Glomerular endothelial cell (primary cell): ENCODE measurements at places on chromosomes 13 and 19. TPM values are rescaled to one million over a fixed set of nuclear protein-coding genes. Genes with fewer than 3 reads are reported as not detected.

ZGLP1 gene
- 0.39 and 1.3 TPM in 2 replicates for total RNA-seq

METTL21C gene
- total RNA-seq, result not detected in 2 replicates

ZNF560 gene
- total RNA-seq, result 0.15 and 0.23 TPM in 2 replicates

CYP4F3 gene
- total RNA-seq, result not detected in 2 replicates

NFKBIB gene
- total RNA-seq, result 19.5 and 36.9 TPM in 2 replicates

GRK1 gene
- not detected in 2 replicates for total RNA-seq

RFC3 gene
- 4.2 and 12.3 TPM in 2 replicates for total RNA-seq

C19orf25 gene
- 36.0 and 41.9 TPM in 2 replicates for total RNA-seq

F7 gene
- total RNA-seq, result not detected in 2 replicates

MBD3L3 gene
- total RNA-seq, result not detected in 2 replicates

S1PR4 gene
- total RNA-seq, result 2.1 TPM in 1 of 2 replicates, not detected in the other

ZNF600 gene
- total RNA-seq, result 1.8 and 2.1 TPM in 2 replicates

ZFR2 gene
- total RNA-seq, result 0.29 TPM in 1 of 2 replicates, not detected in the other

MEIOSIN gene
- total RNA-seq, result not detected in 2 replicates

UTP14C gene
- total RNA-seq, result 11.6 and 11.7 TPM in 2 replicates

ZNF528 gene
- 15.7 and 25.4 TPM in 2 replicates for total RNA-seq

LPAR2 gene
- total RNA-seq, result 6.2 and 7.5 TPM in 2 replicates

FRY gene
- total RNA-seq, result 18.2 and 20.2 TPM in 2 replicates

ZNF667 gene
- total RNA-seq, result 2.6 and 4.0 TPM in 2 replicates

MRI1 gene
- total RNA-seq, result 34.0 and 74.2 TPM in 2 replicates

ZNF550 gene
- 5.1 and 8.6 TPM in 2 replicates for total RNA-seq

KLK14 gene
- total RNA-seq, result not detected in 2 replicates
